ENCODE measurements at places on chromosomes 1 and 21. TPM values are rescaled to one million over a fixed set of nuclear protein-coding genes. Genes with fewer than 3 reads are reported as not detected.

The NRIP1 gene
- 28.2 TPM for total RNA-seq

The TCHH gene
- 0.16 TPM for total RNA-seq

The ESPN gene
- total RNA-seq: 1.3 TPM

The GJC2 gene
- total RNA-seq: 4.2 TPM

The C1orf87 gene
- total RNA-seq: not detected

The KRTAP19-3 gene
- not detected for total RNA-seq

The LIN9 gene
- total RNA-seq: 5.4 TPM

The SPATA1 gene
- 0.83 TPM for total RNA-seq

The KCNE2 gene
- total RNA-seq: 0.99 TPM

The TSPAN2 gene
- total RNA-seq: 87.4 TPM

The LAMC1 gene
- total RNA-seq: 269 TPM

The GJA9 gene
- not detected for total RNA-seq

The CGN gene
- total RNA-seq: 0.33 TPM

The WDR77 gene
- total RNA-seq: 21.8 TPM

The C1orf167 gene
- 0.66 TPM for total RNA-seq
